Hindlimb muscle (tissue), 1 donor: ENCODE measurements at places on chromosomes 2 and 18. TPM values are rescaled to one million over a fixed set of nuclear protein-coding genes. Genes with fewer than 3 reads are reported as not detected.

DNA sequence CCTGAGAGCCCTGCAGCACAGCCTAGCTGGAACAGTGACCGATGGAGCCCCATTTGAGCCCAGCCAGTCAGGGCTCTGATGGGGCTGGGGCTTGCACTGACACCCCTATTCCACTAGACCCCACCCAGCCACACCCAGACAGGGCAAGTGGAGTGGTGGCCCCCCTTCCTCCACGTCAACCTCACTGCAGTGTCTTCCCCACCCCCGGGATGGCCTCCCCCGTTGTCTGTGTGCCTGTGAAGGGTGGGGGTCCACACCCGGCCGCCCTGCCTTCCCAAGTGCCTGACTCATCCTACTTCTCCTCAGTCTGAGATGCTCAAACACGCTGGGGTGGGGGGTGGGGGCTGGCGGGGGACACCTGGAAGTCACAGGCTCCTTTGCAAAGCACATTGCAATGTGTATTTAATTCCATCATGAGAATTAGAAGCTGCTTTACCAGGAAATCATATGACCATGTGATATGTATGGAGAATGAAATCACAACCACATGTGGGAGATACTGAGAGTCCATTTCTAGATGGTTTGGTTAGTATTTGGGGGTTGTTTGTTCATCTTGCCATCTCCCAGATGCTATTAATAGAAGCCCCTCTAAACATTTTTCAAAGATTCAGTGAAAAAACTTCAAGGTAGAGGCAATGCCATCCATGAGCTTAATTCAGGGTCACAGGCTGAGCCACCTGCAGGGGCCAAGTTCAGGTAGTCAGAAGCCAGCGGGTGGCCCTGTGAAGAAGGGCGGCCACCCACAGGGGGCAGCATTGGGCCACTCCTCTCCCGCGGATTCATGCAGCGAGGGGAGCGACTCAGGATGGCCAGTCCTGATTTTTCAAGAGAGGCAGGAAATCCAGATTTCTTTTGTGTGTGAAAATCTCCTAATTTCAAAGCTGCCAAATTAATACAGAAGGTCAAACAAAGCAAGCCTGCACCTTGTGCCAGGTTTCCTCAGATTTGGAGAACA is 22.7 kb upstream of the GMPPA start:
- peak; percentile 78 for DNase-seq

Gene TSPYL6
- polyA plus RNA-seq, result not detected

- DNase-seq, result no peak
Observed at GRCh38 chr18:6210349-6211173, 204.2 kb downstream of the L3MBTL4 start.

Gene OBSL1
- polyA plus RNA-seq, result 183 TPM

GRCh38 chr2:234939576-234939975 is 12.2 kb upstream of the SH3BP4 start:
- no peak for DNase-seq

GRCh38 chr2:167181134-167181533 is 292.9 kb downstream of the XIRP2 start:
- DNase-seq, result no peak

GRCh38 chr18:12703664-12704063 is 822 bp downstream of the PSMG2 start:
- DNase-seq, result no peak

Gene AMER3
- polyA plus RNA-seq, result not detected

DNA sequence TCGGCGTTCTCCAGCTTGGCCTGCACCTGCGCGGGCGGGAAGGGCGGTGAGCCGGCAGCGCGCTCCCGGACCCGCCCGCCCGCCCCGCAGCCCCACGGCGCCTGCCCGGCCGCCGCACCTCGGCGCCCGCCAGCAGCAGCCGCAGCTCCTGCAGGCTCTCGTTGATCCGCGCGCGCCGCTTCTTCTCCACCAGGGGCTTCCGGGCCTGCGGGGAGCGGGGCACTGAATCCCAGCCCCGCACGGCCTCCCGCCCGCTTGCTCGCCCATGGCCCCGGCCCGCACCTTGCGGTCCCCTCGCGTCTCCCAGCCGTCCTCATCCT is 335 bp downstream of the HES6 start:
- no peak for DNase-seq

GRCh38 chr2:216987252-216987821 is 127.5 kb upstream of the TNP1 start:
- peak; percentile 88 for DNase-seq

Gene ANKRD62
- polyA plus RNA-seq, result not detected

DNA sequence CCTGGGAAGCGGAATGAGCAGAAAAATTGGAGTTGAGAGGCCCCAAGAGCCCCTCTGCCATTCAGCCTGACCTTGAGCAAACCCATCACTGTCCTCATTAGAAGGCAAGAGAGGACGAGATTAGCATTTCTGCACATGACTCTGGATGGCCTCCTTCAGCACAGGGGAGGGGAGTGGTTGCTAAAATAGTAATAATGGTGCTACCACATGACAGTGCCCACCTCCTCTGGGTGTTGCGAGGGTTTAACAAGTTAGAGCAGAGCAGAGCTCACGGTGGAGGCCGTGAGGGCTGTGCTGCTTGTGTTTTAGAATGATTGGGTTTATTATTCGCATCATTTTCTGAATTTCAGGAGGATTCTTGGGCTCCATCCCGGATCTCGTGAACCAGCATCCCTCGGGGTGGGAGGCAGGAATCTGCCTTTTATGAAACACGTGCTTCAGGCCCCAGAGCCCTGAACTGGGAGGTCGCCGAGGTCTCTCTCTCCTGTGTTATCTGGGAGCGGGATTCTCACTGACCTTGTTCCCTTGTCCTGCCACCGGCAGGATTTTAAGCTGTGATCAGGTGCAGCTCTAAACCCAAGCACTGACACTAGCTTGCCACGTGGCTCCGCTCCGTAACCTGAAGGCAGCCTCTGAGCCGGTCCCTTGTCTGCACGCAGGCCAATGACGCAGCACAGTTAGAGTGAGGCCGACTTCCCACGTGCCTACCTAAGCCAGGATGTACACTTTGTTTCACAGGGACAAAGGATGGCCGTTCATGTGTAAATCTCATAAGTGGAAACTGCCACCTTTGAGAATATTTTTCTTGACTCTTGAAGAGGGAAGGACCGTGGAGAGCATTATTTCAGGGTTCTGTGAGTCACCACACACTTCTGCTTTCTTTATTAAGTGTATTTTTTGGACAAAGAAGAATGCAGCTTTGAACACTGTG is 142.3 kb downstream of the ACOXL start:
- no peak for DNase-seq

DNA sequence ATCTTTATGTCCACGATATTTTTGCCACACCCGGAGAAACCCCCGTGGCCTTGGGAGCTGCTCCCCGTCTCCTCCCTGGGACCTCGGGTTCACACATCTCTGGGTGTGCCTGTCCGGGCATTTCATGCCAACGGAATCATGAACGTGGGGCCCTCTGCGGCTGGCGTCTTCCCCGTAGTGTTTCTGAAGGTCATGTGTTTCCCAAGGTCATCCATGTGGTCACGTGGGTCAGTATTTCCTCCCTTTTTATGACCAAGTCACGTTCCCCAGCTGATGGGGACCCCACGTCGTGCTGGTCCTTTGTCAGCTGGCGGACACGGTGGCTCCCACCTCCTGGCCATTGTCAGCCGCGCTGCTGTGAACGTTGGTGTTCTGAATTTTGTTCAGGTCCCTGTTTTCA is 135.7 kb downstream of the NFATC1 start:
- no peak for DNase-seq

Gene SCN7A
- 46.2 TPM for polyA plus RNA-seq

Gene ADRA2B
- polyA plus RNA-seq, result 2.7 TPM

GRCh38 chr2:214481204-214481603 is 70.3 kb downstream of the VWC2L start:
- DNase-seq, result peak; percentile 19

DNA sequence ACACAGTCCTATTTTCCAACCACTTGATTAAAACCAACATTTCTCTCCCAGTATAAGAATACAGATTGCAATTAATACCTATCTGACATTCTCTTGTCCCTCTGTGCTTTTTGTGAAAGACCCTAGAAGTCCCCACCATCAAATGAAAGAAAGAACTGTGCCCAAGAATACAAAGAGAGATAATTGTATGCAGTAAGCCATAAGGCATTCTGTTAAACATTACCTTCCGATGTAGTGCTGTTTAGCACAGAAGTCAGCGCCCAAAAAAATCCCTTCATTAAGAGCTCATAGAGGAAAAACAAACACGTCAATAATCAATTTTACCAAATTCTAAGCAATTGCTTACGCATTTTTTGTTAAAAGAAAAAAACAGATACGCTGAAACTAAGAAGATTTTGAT is 41.1 kb downstream of the ZNF516 start:
- no peak for DNase-seq

- DNase-seq, result peak; percentile 56
Observed at GRCh38 chr2:75570948-75571729, 10.4 kb upstream of the EVA1A start.

GRCh38 chr18:58057291-58057965 is 13.4 kb downstream of the NEDD4L start:
- DNase-seq, result no peak

GRCh38 chr18:61549416-61549815 is 216.2 kb downstream of the CDH20 start:
- no peak for DNase-seq

Gene PKDCC
- 116 TPM for polyA plus RNA-seq

DNA sequence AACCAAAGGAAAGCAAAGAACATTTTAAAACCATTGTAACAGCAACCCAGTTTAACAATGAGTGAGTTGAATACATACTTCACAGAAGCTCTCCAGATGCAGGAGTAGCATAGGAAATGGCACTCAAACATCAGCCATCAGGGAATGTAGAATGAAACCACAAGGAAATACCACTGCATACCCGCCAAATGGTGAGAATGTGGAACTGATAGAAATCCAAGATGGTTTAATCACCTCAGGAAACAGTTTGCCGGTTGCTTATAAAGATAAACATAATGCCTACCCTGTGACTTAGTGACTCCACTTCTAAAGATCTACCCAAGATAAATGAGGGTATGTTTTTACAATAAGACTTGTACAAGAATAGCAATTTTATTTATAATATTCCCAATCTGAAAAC is 132.0 kb downstream of the GALNT1 start:
- no peak for DNase-seq

DNA sequence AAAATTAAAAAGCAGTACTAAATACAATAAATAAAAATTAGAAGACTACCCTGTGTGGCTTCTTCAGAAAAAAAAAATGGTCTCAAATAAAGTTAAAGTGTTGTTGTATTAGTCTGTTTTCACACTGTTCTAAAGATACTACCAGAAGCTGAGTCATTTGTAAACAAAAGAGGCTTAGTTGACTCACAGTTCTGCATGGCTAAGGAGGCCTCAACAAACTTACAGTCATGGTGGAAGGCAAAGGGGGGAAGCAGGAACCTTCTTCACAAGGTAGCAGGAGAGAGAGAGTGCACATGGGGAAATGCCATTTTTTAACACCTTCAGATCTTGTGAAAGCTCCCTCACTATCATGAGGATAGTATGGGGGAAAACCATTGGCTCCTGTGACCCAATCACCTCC is 612.8 kb downstream of the RNF144A start:
- no peak for DNase-seq

DNA sequence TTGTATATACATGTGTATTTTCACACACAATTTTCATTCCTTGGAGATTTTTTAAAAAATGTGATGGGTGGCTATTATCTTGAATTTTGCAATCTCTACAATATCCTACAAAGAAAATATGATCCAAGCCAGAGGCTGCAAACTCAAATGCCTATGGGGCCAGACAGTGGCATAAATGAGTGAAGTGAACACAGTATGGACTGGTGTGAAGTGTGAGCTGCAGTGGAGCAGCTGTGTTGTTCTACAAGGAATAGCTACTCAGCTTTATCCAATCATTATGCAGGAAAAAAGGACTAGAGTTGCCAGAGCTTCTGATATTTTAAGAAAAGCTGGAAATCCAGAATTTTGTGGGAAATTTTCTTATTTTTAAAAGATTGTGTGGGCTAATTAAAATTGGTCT is 62.1 kb downstream of the ARHGEF33 start:
- no peak for DNase-seq

DNA sequence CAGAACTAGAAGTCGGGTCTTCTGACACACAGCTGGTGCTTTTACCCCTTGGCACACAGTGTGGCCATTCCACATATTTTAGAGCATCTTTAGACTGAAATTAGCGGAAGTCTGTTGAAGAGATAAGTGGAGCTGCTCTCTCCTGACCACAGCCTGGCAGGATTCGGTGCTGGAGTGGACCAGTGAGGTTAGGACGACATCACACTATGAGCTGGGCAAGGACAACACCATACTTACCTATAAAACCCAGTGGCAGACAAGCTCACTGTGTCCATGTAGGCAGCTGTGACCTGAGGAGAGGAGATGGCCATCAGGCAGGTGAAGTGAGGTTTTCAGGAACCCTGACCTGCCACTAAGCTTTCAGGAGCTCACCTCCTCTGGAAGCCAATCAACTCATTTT is 70.1 kb downstream of the XDH start:
- DNase-seq, result no peak

Gene CCDC121
- 5.1 TPM for polyA plus RNA-seq

GRCh38 chr18:596288-596881 is 403 bp upstream of the CLUL1 start:
- no peak for DNase-seq

- DNase-seq, result no peak
Observed at GRCh38 chr2:98448441-98449145, 3.9 kb downstream of the INPP4A start.

Gene MPV17
- 46.8 TPM for polyA plus RNA-seq

DNA sequence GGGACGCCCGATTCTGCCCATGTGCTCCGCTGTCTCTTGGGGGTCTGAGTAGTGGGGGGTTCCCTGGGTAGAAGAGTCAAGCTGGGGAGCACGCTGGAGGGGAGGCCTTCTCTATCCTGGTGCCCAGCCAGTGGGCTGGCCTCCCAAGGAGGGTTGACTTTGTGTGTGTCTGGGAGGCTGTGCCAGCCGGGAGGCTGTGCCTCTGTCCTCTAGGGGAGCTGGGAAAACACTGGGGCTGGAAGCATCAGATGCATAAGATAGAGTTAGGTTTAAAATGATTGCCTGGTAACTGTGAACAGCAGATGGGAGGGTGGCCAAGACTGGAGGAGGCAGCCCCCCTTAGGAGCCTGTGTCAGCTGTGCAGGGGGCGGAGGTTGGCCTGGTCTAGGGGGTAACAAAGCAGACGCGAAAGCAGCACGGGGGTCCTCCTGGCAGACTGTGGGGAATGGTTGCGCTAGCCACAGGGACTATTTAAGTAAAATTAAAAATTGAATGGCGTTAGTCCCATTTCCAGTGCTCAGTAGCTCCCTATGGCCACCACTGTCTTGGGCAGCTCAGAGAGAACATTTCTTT is 1.3 kb downstream of the ING5 start:
- DNase-seq, result peak; percentile 21

Gene HOXD12
- not detected for polyA plus RNA-seq

GRCh38 chr2:10284108-10284870 is 18.4 kb upstream of the HPCAL1 start:
- DNase-seq, result no peak

DNA sequence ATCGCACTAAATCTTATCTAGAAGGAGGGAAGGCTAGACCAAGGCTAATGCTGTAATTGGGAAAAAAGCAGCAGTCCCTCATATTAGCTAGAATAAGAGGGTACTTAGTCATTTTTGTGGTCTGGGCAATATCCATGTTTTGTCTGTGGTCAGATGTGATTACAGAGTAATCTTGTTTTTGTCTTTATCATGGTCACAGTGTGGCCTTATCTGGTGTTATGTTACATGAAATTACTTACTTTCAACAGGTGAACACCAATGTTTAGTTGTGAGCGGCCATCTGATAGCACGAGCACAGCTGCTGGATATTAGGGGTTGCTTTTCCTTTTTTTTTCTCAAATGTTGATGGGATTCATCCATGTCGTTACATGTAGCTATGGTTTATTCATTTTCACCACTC is 23.7 kb upstream of the PLEKHM3 start:
- no peak for DNase-seq

- no peak for DNase-seq
Observed at GRCh38 chr2:1869987-1870386, 125.7 kb upstream of the PXDN start.
